ENCODE measurements at places on chromosomes 11 and 22.

DNA sequence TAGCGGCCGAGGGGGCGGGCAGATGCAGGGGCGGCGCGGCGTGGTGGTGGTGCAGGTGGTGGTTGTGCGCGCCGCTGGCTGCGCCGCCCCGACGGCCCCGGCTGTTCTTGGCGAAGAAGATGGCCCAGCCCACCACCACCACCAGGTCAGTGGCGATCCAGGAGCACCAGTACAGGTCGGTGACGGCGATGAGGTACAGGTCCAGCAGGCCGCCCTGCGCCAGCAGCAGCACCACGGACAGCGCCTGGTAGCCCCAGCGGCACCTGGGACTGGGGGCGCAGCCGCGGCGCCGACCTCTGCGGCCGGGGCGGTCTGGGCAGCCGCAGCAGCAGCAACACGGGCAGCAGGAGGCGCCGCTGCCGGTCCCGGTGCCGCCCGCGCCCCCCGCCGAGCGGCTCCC is 879 bp downstream of the TMEM121B start:
- no peak for DNase-seq

DNA sequence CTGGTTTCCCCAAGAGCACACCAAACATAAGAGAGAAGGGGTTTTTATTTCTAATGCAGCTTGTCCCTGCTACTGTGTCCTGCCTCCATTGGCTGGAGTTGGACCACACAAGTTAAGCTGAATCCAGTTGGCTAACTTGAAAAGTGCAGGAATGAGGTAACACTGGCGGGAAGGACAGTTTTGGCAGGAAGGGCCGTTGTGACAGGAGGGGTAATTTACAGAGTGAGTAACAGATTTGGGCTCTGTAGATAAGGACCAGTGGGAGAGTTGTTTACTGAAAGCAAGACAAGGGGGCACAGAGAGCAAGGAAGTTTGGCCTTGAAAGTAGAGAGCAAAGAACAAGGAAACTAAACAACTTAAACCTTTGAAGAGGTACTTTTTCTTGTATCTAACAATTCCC is 1623.3 kb upstream of the RAG2 start:
- DNase-seq: no peak

- DNase-seq: no peak
Observed at GRCh38 chr11:12432507-12432906, 55.1 kb downstream of the PARVA start.

- no peak for DNase-seq
Observed at GRCh38 chr11:36700246-36700645, 102.2 kb upstream of the RAG2 start.

DNA sequence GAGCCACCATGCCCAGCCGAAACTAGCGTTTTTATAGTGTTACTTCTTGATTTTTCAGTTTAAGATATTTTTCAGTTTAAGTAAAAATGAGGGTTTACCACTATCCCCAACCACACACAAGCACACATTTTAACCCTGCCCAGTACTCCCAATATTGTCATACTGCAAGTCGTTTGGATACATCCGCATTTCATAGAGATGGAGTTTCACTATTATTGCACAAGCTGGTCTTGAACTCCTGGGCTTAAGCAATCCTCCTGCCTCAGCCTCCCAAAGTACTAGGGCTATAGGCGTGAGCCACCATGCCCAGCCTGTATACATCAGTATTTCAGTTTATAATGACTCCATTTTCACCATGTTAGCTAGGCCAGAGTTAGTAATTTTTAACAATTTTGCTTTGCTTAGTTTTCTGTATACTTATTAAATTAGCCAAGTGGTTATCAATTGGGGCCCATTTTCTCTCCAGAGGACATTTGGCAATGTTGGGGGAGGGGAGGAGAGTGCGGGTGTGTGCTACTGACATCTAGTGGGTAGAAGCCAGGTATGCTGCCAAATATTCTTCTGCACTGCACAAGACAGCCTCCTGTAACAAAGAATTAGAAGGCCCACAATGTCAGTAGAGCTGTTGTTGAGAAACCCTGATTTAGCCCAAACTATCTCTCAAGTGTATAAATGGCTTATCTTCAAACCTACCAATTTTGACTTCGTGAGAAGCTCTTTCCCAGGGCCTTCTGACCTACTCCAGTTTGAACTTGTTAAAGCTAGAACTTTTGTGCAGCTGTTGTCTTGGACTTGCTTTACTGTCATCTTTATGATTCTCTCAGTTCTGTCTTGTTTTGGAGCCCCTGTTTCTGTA is 7.3 kb downstream of the USP47 start:
- DNase-seq: peak; percentile 47

GRCh38 chr11:57422669-57423068 is 4.3 kb downstream of the SLC43A3 start:
- DNase-seq: no peak
